ENCODE measurements at places on chromosomes 3 and 15. TPM values are rescaled to one million over a fixed set of nuclear protein-coding genes. Genes with fewer than 3 reads are reported as not detected.

DNA sequence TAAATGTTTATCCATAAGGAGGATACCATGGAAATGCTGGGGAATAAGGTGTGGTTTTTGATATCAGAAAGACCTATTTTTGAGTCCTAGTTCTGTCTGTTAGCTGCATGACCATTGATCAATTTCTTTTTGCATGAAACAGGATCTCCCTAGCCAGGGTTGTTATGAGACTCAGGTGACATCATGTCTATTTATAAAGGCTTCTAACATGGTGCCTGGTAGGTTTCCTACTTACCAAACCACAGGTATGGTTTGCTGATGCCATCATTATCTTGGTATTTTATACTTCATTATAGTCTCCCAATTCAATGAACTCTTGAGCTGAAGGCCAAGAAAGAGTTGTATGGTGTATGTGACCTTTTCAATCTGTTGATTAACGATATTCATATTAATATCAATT is 144.0 kb downstream of the CLSTN2 start:
- no peak for DNase-seq

DNA sequence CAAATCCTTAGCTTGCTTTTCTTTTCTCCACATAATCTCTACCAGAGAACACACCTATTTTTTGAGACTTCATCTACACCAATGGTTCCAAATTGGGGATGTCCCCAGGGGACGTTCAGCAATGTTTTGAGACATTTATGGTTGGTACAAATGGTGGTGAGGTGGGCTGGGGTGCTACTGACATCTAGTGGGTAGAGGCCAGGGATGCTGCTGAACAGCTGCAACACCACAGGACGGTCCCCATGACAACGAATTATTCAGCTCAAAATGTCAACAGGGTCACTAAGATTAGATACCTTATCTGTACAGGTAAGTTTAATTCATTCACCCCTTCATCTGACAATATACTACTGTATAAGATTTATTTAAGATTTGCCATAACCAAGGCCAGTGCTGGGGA is 14.4 kb downstream of the GK5 start:
- DNase-seq = no peak

The EOMES gene
- 1.2 TPM for total RNA-seq

The ALS2CL gene
- total RNA-seq = 64.5 TPM

The KLHL40 gene
- total RNA-seq = not detected

- DNase-seq = no peak
Measured at GRCh38 chr3:63135367-63135766, 142.7 kb upstream of the SYNPR start.

DNA sequence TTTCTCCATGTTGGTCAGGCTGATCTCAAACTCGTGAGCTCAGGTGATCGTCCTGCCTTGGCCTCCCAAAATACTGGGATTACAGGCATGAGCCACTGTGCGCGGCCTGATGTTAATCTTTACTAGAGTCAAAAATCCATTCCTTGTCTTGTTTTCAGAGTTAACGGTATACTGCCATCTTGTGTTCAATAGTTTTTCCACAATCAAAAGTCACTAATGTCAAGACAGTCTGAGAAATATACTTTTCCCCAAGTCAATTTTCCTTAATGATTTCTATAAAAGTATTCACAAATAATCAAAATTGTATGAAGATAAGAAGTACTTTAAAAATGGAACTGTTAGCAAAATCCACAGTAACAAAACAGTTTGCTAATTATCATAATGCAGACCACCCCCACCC is 8.5 kb downstream of the CRBN start:
- DNase-seq = no peak

- no peak for DNase-seq
Measured at GRCh38 chr3:10709110-10709781, 106.8 kb upstream of the SLC6A11 start.

The ACOX2 gene
- total RNA-seq = 20.1 TPM

- peak; percentile 81 for DNase-seq
Measured at GRCh38 chr3:196569003-196569516, 600 bp downstream of the FBXO45 start.

The CFAP20DC gene
- total RNA-seq = not detected

GRCh38 chr3:48016301-48016973 is at the start of gene MAP4:
Gene MAP4, minus strand, starts transcription at chr3:48016416. Its CDS starts 17,556 bp downstream, at chr3:47998860.
- no peak for DNase-seq

DNA sequence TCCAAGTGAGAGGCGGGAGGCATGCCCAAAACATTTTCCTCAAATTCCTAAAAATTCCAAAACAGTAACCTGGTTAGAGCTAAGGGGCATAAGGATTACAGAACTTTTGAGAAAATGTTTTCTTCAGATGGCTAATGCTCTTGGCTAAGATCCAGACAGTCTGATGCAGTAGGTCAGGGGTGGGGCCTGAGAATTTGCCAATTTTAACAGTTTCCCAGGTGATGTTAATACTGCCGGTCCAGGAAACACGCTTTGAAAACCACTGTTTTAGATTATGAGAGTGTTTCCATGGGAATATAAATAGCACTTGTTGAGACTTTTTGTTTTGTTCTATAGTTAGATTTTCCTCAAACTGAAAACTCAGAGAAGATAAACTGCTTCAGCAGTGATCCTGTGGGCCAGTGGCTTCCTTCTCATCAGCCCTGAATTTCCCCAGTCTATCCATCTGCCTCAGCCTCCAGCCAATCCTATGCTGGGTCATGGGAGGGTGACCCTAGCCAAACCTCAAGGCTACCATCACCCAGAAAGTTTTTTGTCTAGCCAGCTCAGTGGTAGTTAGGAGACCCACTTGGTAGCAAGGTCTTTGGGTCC is 71.6 kb upstream of the ACP3 start:
- DNase-seq = no peak

The NFKBIZ gene
- total RNA-seq = 87.7 TPM

DNA sequence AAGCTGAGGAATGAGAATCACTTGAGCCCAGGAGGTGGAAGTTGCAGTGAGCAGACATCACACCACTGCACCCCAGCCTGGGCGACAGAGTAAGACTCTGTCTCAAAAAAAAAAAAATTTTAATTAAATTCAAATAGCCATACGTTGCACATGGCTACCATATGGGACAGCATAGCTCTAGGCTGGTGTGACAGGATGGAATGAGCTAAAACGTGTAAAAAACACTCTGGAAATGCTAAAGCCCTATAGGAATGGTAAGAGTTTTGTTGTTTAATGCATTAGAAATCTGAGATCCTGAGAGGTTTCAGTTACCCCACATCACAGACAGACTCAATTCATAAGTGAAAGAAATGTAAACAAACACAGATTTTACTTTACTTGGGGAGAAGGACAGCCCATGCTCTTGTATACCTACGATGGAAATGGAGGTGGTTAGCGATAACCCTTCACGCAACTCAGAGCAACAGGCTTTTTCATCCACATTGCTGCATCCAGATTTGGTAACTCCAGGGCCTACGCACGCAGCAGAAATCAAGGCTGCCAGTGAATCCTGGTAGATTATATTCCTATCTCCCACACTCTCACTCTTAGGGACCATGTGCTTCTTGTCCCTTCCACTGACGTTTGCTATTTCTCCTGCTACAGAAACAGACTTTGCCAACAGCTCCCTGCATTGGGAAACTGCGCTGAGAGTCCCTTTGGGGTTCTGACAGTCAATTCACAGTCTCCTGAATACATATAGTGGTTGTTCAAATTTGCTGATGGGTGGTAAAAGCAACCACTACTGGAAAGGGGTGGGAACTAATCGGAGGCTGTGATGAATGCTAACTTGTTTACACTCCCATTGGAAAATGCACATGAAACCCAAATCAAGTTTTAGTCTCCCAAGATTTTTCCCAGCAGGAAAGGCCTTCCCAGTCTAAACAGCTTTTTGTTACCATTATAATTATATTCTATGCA is 3.1 kb downstream of the SH3BP5 start:
- DNase-seq = no peak

DNA sequence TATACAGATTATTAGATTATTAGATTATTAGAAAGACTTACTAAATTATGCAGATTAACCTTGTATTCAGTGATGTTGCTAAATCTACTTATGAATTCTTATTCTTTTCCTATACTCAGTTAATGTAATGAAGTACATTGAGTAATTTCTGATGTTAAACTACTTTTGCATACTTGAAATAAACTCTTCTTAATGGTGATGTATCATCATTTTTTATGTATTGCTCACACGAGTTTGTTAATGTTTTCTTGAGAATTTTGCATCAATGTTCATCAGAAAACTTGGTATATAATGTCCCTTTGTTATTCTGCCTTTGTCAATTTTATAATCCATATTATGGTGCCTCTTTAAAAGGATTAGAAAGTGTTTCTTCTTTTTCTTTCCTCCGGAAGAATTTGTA is 163.2 kb upstream of the COL8A1 start:
- DNase-seq = no peak

The SLC7A14 gene
- total RNA-seq = not detected

DNA sequence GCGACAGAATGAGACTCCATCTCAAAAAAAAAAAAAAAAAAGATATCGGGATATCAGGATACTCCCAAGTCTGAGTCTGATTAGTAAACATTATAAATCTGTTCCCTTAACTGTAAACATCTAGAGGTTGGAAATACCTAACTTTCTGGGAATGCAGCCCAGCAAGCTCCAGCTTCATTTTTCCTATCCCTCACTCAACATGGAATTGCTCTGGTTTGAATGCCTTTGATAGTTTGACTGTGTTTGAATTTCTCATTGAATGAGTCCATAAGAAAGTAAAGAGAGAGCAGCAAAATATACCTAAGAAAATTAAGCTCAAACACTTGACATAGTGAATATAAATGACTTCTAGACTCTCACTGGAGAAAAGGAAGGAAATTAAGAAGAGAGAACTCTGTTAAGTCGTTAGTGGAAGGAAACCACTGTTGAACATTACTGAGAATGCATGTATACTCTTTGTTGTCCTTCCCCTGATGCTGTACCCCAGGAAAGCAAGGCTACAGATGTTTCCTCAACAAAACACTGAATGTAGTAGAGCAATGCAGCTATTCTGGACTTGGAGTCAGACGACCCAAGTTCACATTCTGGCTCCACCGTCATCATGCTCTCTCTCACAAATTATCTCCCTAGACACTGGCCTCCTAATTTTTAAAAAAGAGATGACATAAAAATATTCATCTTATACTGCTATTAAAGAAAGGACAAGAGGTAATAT is 62.4 kb downstream of the CD200 start:
- no peak for DNase-seq

DNA sequence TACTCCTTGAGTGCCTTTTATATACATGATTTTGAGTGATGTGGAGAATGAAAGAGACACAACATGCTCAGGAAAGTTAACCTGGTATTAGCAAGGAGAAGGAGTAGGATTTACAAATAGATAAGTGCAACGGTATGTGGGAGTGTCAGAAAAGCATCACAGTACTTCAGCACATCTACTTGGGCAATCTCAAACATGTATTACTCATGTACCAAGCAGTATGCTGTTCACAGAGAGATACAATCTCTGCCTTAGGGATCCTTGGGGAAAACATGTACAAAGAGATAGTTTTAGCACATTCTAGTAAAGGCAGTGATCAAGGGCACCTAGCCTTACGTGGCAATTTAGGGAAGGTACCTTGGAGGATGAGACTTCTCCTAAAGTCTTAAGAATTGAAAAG is 146.5 kb downstream of the FILIP1L start:
- no peak for DNase-seq

The SLC12A1 gene
- total RNA-seq = not detected

GRCh38 chr3:81502236-81502635 is 259.2 kb downstream of the GBE1 start:
- no peak for DNase-seq

- DNase-seq = no peak
Measured at GRCh38 chr15:55527150-55527549, 19.1 kb upstream of the DNAAF4 start.

GRCh38 chr15:72616491-72617210 is 37.8 kb upstream of the GOLGA6B start:
- DNase-seq = no peak

GRCh38 chr15:64105113-64105704 is 9.4 kb downstream of the SNX1 start:
- DNase-seq = no peak

- peak; percentile 87 for DNase-seq
Measured at GRCh38 chr15:78004919-78005634, 72.4 kb downstream of the TBC1D2B start.

GRCh38 chr3:52204337-52205073 is 6.5 kb downstream of the ALAS1 start:
- no peak for DNase-seq

The IGSF10 gene
- 32.4 TPM for total RNA-seq

GRCh38 chr15:90889313-90889730 is 5.0 kb downstream of the FES start:
- no peak for DNase-seq

- no peak for DNase-seq
Measured at GRCh38 chr3:138394156-138394555, 40.3 kb upstream of the ESYT3 start.

The REC114 gene
- not detected for total RNA-seq

DNA sequence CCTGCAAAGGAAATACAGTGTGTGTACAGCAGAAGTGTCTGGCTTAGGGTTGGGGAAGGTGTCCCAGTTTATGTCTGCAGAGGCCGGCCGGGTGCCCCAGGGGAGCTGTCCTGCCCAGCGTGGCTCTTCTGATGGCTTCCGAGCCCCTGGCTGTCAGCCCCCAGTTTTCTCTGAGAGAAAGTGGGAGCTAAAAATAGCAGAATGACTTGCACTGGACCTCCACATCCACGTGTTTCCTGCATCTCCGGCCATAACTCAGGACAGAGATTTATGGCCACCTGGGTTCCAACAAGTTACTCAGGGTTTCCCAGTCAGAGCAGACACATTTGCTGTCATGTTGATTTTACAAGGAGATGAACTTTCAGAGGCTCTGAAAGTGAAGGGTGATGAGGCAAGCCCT is 192.0 kb downstream of the ATP10A start:
- no peak for DNase-seq
